ENCODE measurements at places on chromosomes 5 and 9.
A peak's percentile ranks its signal among the peaks of the same experiment; 100 is the strongest.

- DNase-seq: no peak
These were observed 717.0 kb downstream of the PRELID2 start for GRCh38 chr5:145118127-145118526.

DNA sequence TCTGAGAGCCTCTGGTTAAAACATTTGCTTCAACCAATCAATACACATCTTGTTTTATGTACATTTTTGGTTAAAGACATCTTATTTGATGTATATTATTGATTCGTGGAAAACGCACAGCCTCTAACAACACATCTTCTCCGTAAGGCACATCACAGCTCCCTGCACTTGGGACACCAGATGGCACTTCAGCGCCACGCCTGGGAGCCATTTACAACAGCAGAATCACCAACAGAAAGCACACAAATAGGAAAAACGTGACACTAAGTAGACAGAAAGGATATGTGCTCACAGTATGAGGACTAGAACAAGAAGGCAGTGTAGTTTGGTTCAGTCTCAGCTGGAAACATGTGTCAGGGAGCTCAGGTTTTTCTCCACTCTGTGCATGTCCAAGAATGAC lies 199.7 kb downstream of the ROR2 start:
- DNase-seq: no peak

GRCh38 chr5:142779163-142779840 lies 9.1 kb downstream of the ARHGAP26 start:
- DNase-seq: no peak

DNA sequence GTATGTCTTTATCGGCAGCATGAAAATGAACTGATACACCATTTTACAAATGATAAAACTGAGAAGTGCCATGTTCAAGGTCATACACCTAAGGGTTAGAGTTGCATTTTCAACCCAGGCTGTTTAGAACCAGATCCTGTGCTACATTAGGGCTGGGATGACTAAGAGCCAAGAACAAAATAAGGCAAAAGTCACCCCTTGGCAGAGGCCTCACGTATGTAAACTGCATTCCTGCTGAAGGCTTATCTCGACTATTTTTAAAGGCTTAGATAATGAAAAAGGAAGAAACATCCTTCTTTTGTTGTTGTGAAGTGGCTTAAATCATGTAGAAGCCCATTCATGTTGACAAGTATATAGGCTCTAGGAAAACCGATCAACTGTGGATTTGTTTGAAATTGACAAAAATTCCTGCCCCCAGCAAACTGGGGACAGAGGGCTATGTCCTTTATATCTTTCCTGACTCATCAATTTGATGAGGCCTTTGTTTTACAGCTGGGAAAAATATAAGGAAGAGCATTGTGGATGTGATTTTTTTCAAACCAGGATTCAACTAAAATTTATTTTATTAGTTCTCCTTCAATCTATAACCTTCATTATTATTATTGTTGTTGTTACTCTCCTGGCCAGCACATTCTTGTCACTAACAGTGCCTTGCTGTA lies 196.5 kb downstream of the SNX18 start:
- DNase-seq: no peak

DNA sequence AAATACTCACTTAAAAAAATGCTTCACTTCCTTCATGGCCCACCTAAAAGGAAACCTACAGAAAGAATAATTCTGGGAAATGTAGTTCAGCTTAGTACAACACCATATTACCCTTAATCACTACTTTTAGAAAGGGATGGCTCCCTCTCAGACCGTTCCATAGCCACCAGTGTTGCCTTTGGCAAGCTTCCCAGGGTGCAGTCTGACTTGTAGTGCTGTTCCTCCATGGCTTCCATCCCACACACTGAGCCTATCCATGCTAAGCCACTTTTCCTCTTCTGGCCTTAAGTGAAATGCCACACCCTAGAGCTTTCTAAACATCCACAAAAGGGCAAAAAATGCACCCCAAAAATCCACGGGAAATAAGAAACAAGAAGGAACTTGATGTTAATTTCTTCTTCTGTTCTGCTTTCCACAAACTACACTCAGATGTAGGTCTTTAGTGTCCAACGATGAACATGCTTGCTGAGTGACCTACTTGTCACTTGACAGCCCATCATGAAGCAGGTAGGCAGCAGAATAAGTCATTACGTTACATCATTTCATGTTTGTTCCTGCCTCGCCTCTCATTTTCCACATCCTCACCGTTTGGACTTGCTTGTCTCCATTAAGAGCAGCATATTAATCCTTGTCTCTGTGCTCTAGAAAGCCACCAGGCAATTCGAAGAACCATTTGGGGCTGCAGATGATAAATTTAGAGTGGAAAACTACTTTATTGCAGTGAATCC lies 391.1 kb upstream of the GRAMD2B start:
- DNase-seq: peak; percentile 65

DNA sequence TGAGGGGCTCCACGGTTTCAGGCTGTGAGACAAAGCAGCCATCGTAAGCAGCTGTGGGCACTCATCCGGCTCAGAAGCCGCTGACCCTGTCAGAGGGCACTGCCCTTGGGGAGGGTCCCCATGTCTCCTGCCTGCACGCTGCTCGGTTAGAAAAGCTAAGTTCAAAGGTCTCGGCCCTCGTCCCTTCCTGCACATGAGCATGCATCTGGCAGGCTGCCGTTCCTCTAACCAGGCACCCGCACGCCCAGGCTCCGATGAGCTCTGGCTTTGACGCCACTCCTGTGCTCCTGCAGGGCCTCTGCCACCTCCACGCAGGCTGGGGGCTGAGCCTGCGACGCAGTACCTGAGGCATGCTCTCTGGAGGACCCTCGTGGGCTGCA lies 51.3 kb downstream of the NKD2 start:
- DNase-seq: no peak

DNA sequence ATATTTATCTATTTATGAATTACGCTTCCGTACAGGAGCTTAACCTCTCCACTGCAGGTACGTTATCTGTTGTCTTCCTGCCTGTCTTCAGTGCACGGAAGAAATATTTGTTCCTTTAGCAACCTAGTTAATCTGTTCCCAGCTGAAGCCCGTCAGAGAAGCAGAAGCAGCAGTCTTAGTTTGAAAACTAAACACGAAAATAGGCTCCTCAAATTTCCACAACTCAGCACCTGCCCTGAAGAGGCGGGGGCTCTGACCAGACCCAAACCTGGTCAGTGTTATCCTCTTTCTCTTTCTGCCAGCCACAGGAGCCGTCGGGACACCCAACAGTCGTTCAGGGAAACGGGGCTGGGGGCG lies 462 bp downstream of the NUDCD2 start:
- no peak for DNase-seq

DNA sequence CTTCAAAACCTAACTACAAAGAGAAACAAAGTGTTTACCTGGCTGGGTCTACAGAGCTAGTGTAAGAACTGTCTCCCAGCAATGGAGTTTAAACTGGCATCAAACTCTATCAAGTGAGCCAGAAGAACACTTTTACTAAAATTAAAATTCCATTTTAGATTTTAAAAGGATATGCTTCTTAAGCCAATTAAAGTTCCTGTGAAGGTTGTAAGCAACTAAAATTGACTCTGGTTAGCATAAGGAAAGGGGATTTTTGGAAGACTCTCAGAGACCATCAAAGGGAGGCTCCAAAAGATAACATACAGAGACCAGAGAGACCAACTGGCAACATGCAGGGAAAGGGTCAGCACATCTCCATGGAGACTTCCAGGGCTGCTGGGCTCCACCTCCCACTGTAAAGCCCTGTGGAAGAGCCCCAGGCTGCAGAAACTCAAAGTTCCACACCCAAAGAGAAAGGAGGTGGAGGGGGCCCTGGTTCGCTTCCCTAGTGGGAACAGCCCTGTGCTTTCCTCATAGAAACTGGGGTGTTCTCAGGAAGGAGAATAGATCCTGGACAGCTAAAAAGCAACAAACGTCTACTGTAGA lies 91.7 kb downstream of the AUH start:
- DNase-seq: no peak

DNA sequence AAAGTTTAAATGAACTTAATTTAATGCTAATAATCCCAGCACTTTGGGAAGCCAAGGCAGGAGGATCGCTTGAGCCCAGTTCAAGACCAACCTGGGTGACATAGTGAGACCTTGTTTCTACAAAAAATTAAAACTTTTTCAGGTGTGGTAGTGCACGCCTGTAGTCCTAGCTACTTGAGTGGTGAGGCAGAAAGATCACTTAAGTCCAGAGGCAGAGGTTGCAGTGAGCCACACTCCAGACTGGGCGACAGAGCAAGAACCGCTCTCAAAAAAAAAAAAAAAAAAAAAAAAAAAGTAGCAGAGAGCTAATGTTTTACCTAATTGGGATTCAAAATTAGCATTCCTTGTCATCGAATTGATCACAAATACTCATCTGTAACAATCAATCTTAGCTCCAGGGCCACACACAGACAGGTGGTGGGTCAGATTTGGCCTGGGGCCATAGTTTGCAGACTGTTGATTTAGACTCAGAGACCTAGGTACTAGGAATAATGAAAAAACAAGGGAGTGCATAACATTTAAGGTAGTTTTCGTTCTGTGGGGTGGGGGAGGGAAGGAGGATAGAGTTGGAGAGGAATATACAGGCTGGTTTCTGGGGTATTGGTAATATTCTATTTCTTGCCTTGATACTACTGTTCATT lies 21.4 kb downstream of the HSDL2 start:
- no peak for DNase-seq

DNA sequence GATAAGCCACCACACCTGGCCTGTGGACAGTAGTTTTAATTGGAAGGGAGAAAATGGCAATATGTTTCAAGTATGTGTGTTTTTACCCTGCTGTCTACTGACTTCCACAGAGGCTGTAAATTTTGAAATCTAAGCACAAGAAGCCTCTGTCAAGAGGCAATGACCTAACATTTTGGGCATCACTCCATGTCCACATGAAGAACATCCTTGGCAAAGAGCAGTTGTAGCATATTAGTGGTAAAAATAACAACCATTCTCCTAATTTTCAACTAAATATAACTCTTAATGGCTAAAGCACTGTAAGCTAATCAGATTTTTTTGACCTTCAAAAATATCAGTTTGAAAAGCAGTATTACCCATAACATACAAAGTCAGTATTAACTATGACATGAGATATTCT lies 100.3 kb upstream of the APC start:
- no peak for DNase-seq

DNA sequence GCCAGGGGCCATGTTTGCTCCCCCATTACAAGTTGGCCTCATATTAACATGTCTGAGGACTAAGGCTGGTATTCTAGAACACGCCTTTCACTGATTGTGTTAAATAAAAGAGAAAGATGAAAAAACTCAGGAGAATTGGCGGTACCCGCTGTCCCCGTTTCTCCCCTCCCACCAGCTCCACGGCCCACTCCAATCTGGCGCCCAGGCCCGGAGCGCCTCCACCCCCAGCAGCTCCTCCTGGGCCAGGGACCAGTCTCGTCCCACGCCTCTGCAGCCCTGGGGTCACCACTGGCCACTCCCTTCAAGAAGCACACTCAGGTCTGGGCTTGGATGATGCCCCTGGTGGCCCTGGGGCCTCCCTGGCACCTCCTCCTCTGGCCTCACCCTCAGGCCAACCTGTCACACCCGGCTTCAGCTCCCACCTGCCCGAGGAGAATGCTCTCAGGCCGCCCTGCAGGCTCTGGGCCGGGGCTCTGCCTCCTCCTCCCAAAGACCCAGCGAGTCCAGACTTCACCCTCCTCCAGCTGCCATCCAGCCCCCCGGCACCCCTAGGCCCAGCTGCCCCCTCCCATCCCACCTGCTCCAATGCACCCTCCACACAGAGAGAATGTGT lies 133.0 kb upstream of the PPP1R26 start:
- no peak for DNase-seq

DNA sequence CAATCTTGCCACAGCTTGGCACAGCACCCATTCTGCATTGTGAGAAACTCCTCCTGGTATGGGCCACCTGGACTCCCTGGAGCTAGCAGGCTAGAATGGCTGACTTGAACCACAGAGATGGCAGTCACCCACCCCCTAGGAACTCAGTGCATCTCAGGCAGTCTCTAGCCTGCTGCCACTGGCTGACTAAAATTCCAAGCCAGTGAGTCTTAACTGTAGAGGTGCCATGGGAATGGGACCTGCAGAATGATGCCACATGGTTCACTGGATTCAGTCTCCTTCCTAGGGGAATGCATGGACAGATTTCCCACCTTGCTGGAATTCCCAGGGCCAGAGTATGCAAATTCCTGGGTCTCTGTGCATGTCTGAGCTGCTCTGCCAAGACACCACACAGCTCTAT lies 382.9 kb downstream of the MAN2A1 start:
- DNase-seq: no peak

DNA sequence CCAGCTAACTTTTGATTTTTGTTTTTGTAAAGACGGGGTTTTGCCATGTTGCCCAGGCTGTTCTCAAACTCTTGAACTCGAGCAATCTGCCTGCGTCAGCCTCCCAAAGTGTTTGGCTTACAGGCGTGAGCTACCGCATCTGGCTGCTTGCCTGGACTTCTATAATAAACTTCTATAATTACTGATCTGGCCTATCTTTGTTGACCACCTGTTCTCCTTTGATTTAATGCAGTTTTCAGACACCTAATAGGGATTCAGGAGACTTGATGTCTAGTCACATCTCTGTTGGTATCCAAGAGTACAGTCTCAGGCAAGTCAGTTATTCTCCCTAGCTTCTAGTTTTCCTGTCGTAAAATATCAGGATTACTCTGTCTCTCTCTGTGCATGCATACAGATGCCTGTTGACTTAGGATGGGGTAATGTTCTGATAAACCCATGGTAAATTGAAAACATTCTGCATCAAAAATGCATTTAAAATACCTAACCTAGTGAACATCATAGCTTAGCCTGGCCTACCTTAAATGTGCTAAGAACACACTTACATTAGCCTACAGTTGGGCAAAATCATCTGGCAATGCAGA lies 51.5 kb upstream of the NR3C1 start:
- DNase-seq: no peak

- DNase-seq: no peak
These were observed 11.4 kb upstream of the DNAH5 start for GRCh38 chr5:13955896-13956295.

Measured in brain pericyte (primary cell).